ENCODE measurements at places on chromosomes 1 and 21.

DNA sequence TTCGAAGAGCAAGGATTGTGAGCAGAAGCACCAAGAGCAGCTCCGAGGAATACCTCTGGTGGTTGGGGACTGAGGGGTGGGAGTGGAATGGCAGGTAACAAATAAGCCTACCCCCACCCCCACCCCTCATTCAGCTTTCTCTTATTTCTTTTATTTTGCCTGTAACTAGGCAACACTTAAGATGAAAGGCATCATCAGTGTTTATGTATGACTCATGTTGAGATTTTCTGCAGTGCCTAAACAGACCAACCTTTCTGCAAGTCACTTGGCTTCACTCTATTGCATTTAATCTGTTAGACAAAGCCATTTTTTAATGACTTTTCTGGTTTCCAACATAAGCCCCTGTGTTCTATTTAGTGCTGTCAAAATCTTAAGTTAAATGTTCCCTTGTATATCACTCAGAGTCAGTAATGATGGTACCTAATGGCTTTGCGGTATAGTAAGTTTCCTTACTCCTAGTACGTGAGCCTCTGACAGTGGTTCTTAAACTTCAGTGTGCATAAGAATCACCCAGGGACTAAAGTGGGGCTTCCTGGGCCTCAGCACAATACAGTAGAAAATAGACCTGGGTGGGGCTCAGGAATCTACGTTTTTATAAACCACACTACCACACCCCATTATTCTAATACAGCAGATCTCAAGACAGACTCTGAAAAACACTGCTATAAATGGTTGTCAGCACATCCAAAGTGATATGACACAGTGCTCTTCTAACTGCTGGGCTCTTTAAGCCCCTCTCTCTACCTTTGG, 19.9 kb downstream of the CASQ2 start:
- no peak overlapping the region for H3K27ac ChIP-seq
- no peaks in the 10 kb centered on the region for H3K4me1 ChIP-seq
- DNase-seq = no peak
- no peaks in the 10 kb centered on the region for H3K36me3 ChIP-seq
- H3K27me3 ChIP-seq = no peaks in the 10 kb centered on the region

DNA sequence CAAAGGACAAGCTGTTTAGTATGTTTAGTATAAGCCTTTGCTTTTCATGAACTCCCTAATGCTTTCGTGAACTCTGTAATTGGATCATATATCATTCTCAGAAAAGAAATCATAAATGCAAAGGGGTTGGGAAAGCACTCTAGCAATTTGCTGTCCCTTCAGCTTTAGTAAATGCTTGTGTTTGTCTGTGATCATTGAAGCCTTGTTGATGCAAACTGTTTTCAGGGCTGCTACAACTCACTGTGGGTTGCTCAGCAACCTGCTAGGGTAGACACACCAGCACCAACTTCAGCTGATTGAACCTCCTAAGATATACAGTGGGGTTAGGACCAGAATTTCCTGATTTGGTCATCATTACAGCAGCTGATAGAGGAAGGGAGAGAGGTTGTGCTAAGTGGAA, 95.0 kb downstream of the SGIP1 start:
- no peaks in the 10 kb centered on the region for H3K27me3 ChIP-seq
- H3K36me3 ChIP-seq = no peaks in the 10 kb centered on the region
- no peaks in the 10 kb centered on the region for H3K4me1 ChIP-seq

GRCh38 chr1:31984419-31985347, 29.0 kb upstream of the KHDRBS1 start:
- DNase-seq = no peak
- H3K4me1 ChIP-seq = no peaks in the 10 kb centered on the region
- no peak overlapping the region for H3K4me3 ChIP-seq
- H3K27me3 ChIP-seq = no peaks in the 10 kb centered on the region
- no peak overlapping the region for H3K27ac ChIP-seq

DNA sequence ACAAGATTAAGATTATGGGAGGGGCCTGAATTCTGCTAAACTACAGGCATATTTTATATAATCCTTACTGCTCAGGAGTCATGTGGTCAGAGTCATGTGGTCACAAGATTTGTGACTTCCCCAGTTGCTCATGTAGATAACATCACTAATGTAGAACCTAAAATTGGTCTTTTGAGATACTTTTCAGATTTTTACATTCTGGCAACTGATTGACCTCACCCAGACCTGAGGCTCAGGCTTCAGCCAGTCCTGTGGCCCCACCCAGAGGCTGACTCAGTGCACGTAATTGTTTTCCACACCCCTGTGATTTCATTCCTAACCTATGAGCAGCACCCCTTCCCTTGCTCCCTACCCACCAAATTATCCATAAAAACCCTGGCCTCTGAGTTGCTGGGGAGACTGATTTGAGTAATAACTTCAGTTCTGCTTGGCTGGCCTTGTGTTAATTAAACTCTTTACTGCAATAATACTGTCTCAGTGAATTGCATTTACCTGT, 41.7 kb upstream of the ZNF326 start:
- DNase-seq = peak; percentile 48
- H3K36me3 ChIP-seq = no peaks in the 10 kb centered on the region
- no peak overlapping the region for H3K4me3 ChIP-seq

DNA sequence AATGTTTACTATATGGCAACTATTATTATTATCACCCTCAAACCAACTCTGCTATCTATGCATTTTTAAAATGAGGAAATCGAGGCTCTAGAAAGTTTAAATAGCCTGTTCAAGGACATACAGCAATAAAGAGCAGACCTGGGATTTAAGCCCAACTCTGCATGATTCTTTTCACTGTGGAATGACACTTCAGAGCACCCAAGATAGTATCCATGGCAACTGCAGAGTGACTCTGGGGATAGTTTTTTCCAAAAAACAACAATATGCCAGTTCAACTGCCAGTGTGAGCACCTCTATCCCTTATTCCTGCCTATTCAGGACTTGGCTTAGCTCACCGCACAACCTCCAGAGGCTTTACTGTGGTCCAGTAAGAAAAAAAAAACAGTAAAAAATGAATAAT, 293.9 kb downstream of the BRINP2 start:
- DNase-seq = no peak
- H3K4me3 ChIP-seq = no peak overlapping the region
- no peaks in the 10 kb centered on the region for H3K36me3 ChIP-seq
- H3K4me1 ChIP-seq = no peaks in the 10 kb centered on the region

- H3K27me3 ChIP-seq = no peaks in the 10 kb centered on the region
- no peaks in the 10 kb centered on the region for H3K36me3 ChIP-seq
- no peak overlapping the region for H3K27ac ChIP-seq
- H3K4me1 ChIP-seq = no peaks in the 10 kb centered on the region
- no peak for DNase-seq
Observed at GRCh38 chr1:86394416-86394815, 1.7 kb downstream of the ODF2L start.

DNA sequence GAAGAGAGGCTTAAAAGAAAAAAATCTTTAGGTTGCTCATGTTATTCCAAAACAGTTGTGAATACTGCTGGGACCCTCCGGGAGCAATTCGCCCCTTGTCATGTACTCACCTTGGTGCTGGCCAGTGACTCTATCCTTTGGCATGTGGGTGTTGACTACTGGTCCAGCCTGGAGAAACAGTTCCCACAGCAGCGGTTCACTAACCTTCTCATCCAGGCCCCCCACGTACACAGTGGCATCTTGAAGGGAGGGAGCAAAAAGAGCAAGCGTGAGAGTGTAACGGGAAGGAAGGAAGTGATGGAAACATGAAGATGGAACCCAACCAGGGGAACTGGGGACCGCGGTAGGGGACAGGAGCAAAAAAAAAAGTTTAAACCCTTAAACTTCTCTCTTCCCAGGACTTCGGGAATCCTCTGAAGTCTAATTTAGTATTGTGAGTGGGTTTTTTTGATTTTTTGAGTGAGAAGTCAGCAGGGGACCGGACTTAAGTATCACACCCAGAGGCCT, 494 bp downstream of the SF3B4 start:
- peak overlapping the region; percentile 94 for H3K27ac ChIP-seq
- H3K36me3 ChIP-seq = peaks cover 2% of the 10 kb centered on the region
- no peak for DNase-seq
- H3K27me3 ChIP-seq = no peaks in the 10 kb centered on the region
- peak overlapping the region; percentile 99 for H3K4me3 ChIP-seq
- peaks cover 9% of the 10 kb centered on the region for H3K4me1 ChIP-seq

- no peaks in the 10 kb centered on the region for H3K4me1 ChIP-seq
- no peak for DNase-seq
- H3K4me3 ChIP-seq = no peak overlapping the region
- no peak overlapping the region for H3K27ac ChIP-seq
- H3K27me3 ChIP-seq = no peaks in the 10 kb centered on the region
Observed at GRCh38 chr1:22618056-22618455, 18.4 kb upstream of the C1QA start.

DNA sequence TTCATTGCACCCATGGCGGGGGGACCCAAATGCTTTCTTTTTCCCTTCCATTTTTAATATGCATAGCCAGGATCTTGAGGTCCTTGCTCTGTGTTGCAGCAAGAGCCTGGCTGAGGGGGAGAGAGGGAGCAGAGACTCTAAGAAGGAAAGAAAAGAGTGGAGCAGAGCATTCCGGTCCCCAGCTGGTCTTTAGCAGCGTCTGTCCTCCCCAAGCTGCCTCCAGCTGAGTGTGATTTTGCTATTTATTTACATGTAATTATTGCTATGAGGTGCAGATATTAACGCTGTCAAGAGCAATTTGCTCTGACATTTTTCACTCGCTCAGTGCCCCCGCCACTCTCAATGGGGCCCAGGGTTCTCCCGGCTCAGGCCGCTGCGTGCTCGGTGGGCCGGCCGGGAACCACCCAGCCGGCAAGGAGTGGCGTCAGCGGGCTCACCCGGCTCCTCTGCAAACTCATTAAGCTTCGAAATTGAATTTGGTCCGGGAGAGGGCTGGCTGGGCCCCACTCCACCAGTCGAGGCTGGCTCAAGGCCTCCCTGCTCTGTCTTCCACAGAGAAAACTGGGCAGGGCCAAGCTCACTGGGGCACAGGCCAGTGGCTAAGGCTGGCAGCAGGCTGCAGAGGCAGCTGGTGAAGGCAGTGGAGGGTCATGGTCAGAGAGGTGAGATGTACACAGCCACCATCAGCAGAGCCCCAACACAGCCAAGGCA, 93.2 kb downstream of the PAX7 start:
- H3K4me3 ChIP-seq = no peak overlapping the region
- H3K27ac ChIP-seq = no peak overlapping the region
- H3K27me3 ChIP-seq = no peaks in the 10 kb centered on the region
- no peaks in the 10 kb centered on the region for H3K4me1 ChIP-seq
- no peak for DNase-seq
- H3K36me3 ChIP-seq = no peaks in the 10 kb centered on the region

GRCh38 chr21:38300141-38300578, 43.4 kb downstream of the KCNJ15 start:
- DNase-seq = no peak
- no peaks in the 10 kb centered on the region for H3K27me3 ChIP-seq
- no peak overlapping the region for H3K27ac ChIP-seq
- H3K4me3 ChIP-seq = no peak overlapping the region
- H3K4me1 ChIP-seq = no peaks in the 10 kb centered on the region

DNA sequence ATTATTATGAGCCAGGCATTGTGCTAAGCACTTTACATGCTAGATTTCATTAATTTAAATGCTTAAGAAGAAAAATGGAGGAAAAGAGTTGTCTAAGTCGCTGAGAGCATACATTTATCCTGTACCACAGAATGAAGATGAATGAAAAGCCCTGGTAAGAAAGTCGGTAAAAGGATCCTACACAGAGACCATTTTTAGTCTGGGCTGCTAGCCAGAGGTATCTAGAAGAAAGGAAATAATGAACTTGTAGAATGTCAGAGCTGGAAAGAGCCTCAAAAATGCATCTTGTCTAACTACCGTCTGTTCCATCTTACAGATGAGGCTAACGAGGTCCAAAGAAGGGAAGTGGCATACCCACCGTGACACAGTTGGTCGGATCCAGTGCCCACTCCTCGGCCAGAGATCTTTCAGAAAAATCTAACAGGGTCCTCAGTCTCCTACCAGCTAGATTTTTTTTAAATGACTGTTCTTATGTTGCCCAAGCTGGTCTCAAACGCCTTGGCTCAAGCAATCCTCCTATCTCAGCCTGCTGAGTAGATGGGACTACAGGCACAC, 12.2 kb upstream of the TNR start:
- H3K4me1 ChIP-seq = no peaks in the 10 kb centered on the region
- no peaks in the 10 kb centered on the region for H3K36me3 ChIP-seq
- no peak for DNase-seq

DNA sequence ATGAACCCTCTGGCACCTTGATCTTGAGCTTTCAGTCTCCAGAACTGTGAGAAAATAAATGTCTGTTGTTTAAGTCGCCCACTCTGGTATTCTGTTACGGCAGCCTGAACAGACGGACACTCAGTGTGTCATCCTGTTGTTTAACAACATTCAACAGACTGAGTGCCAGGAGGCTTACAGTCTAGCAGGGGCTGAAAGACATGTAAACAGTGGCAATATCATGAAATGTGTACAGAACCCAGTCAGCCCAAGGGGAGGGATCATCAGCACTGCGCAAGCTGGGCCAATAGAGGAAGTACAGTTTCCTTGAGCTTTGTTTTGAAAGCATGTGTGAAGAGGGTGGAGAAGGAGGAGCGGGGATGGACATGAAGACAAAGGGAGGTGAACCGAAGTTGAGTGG, 13.6 kb downstream of the DIP2A start:
- no peaks in the 10 kb centered on the region for H3K27me3 ChIP-seq
- no peak overlapping the region for H3K27ac ChIP-seq
- H3K4me1 ChIP-seq = no peaks in the 10 kb centered on the region
- no peaks in the 10 kb centered on the region for H3K36me3 ChIP-seq
- no peak overlapping the region for H3K4me3 ChIP-seq

Data from Caco-2 (cell line).